NCI-H1092 treated with DMSO at 0.1 percent for 48 hours (cell line): ENCODE measurements at places on chromosomes 11 and 22.

GRCh38 chr22:32572741-32573500 is 98.3 kb downstream of the FBXO7 start:
- DNase-seq, result no peak

- DNase-seq, result no peak
Observed at GRCh38 chr11:34216706-34217105, 111.3 kb downstream of the NAT10 start.

DNA sequence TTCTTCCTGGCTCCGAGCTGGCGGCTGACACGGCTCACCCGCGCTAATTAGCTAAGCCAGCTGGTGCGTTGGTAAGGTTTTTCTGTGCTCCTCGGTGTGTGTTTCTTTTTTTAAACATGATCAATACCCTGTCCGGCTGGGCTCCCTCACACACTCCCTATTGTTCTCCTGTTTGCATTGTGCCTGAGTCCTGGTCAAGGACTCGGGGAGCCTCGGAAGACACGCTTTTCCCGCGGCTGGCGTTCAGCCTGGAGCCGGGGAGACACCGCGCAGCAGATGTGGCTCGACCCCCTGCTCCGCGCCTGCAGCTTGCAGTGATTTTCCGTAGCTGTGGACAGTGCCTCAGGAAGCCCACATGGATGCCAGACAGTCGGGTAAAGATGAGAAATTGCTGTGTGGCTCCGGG is 454.9 kb upstream of the CADM1 start:
- peak; percentile 97 for DNase-seq

DNA sequence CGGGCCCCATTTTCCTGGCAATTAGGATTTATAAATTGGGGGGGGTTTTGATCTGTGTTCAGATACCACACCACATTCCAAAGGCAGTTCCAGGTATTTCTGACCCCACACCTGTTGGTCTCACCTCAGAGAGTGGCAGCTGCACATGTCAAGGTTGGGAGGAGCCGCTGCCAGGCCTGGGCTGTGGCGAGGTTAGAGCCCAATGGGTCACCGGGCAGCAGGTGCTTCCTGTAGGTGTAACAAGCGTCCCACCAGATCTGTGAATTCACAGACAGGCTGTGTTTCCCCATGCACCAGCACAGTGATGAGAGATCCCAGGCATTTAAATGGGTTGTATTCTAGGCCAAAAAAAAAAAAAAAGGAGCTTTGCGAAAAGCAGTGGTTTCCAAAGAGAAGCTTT is 58.6 kb downstream of the CABIN1 start:
- DNase-seq, result no peak

DNA sequence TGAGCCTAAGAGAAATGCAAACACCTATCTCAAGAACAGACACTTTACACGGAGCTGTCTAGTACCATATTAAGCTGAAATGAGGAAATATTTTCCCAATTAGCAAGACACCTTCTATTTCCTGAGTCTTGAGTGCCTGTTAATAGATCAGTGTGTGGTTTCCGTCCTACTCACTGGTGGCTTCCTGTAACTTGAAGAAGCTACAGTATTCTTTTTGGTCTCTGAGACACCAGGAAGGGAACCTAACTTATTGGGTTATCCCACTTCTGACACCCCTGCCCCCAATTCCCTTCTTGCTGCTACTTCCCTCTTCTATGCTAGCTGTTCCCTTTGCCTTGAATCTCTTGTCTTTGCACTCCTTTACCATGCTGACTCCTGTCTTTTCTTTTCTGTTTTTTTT is 92.7 kb downstream of the FDX1 start:
- DNase-seq, result no peak

DNA sequence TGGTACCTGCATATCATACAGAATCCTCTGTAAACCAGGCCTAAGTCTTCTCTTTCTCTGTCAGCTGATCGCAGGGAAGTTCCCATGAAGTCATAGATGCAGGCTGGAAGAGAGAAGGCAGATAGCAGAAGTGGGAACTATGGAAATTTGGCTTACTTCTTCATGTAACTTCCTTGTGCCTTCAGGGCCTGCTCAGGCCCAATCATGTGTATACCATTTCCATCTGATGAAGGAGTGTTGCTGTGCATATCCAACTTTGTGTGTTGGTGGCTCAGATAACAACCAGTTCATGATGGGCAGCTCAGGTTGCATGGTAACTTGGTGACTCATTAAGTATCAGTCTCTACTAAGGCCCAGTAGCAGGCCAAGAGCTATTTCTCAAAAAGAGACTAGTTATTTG is 53.1 kb upstream of the CEP295 start:
- DNase-seq, result no peak

DNA sequence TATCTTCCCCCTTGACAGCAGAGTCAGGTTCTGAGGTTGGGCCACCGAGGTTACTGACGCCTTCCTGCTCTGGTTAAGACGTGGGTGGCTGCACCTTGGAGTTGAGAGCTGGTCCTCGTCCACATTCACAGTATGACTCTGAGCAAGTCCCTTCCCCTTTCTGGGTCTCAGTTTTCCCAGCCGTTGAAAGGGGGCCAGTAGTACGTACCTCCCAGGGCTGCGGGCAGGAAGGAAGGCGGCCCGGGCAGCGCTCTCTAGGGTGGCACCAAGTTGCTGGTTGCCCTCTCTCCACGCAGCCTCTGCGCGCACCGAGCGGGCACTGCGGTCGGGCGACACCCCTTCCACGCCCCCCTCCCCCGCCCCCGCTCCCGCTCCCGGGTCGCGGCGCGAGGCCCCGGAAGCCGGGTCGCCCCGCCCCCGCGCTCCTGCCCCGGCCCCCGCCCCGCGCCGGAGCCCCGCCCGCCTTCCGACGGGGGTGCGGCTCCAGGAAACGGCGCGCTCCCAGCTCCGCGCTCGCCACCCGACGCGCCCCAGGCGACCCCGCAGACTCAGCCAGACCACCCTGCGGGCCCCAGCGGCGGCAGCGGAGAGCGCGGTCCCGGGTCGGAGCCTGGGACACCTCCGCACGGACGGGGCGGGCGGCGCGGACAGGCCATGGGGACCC is at the start of gene EHBP1L1:
Gene EHBP1L1 (plus strand): TSS at position 486 of the 664 bp plus-strand sequence. CDS start 250 bp downstream, outside the sequence.
- no peak for DNase-seq

DNA sequence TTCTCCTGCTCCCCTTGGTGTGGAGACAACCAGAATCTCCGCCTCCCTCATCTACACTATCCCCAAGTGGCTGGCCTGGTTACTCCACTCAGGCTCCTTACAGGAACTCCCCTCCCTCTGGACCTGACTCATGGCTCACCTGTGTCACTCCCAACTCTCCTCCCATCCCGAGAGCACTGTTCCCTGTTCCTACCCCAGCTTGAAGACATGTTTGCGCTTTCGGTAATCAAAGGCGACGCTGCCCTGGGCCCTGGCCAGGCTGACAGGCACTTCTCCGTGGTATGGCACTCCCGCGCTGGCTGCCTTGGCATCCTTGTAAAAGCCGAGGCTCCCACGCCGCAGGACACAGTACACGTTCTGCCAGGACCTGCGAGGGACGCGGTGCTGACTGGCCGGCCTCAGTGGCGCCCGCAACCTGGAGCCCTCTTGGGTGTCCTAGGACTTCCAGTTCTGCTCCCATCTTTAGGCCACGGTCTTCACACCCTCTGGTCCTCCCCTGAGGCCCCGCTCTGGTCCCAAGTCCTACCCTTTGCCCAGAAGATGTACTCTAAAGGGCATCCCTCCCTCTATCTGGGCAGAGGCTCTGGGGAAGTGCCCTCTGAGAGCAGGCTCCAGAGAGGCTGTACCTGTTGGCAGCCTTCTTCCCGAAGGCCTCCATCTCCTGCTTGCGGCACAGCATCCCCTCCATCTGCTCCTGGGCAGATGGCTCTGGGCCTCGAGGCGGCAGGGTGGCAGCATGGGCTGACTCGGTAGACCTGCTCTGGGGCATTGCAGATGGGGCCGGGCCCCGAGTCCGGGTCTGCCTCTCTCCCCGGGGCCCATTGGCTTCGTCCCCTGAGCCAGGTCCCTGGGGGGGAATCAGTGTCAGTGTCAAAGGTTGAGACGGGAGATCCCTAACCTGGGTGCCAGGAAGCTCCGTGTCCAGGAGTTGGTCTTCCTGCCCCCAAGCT is 9.4 kb upstream of the RBM4B start:
- no peak for DNase-seq

- DNase-seq, result no peak
Observed at GRCh38 chr11:7449211-7449840, 36.0 kb upstream of the OLFML1 start.

DNA sequence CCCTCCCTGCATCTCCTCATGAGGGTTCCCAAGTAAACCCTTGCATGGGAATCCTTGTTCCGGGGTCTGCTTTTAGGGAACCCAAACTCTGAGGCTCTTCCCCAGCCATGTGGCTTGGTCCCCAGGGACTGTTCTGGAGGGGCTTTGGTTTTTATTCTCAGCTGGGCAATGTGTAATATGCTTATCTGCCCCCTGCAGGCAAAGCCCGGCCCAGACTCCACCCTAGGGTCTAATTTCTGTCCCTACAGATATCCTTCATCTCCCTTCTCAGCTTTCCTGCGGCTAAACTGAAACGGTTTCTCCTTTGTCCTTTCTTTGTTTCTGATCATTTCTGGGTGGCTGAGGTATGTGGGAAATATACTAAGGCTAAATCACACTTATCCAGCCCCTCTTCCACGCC is 37.1 kb downstream of the TST start:
- no peak for DNase-seq

GRCh38 chr22:25546751-25547150 is 17.7 kb upstream of the GRK3 start:
- no peak for DNase-seq

DNA sequence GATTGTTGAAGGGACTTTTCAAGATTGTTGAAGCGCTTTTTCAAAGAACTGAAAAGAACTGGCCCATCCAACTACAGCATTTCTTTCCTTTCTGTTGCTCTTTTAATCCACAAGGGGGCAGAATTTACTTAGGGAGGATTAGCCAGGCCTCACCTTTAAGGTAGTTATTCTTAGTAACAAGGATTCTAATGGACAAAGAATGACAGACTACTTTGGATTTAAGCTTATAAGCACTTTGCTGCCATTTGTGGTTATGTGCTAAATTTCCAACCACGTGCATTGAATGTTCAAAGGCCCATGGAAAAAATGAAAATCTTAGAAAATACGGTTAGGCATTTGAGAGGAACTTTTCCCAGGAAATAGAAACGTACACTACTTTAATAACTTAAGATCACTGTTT is 49.5 kb upstream of the HSPA8 start:
- peak; percentile 85 for DNase-seq

GRCh38 chr11:86052693-86053641 is 15.9 kb downstream of the PICALM start:
- no peak for DNase-seq

- DNase-seq, result no peak
Observed at GRCh38 chr11:107648242-107648641, 57.3 kb downstream of the ELMOD1 start.

GRCh38 chr22:44256085-44256484 is 56.7 kb downstream of the SHISAL1 start:
- no peak for DNase-seq

- DNase-seq, result no peak
Observed at GRCh38 chr11:95175818-95176380, 55.1 kb downstream of the SESN3 start.

DNA sequence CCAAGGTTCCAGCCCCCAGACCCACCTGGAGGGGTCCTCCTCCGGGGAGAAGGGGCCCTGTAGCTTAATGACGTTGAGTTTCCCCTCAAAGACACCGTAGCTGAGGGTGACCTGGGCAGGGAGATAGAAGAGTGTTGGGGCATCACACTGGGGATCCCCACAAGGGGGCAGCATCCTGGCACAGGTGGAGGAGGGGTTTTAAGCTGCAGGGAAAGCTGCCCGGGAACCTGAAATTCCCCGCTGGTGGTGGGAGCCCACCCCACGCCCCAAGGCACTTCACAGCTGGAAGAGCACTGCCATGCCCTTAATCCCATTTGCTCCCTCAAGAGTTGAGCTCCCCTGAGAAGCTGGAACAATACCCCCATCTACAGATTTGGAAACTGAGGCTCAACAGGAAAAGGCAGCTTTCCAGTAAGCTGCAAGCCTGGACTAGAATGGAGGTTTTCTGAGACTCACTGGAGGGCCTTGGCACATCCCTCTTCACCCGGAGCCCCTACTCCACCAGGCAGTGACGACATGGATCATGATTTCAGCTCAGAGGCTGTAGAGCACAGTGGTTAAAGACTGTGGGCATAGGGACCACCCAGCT is 13.7 kb downstream of the MFNG start:
- peak; percentile 13 for DNase-seq
